GM20000 (cell line): ENCODE measurements at places on chromosomes 7 and 10.

DNA sequence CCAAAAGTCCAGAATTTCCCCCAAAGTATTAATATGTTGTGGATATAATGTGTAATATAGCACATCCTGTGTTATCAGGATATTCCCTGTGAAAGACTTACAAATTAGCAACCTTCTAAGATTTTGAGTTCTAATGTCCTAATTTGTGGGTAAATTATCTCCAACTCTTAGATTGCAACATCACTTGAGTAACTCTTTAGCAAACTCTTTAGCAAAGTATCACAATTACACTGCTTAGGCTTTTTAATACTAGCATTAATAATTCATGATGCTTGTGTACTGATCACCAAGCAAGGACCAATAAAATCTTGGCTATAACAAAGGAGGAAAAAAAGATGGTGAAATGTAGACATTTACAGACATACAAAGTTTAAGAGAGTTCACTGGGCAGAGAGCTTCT is 27.7 kb downstream of the HIP1 start:
- no peak for DNase-seq

DNA sequence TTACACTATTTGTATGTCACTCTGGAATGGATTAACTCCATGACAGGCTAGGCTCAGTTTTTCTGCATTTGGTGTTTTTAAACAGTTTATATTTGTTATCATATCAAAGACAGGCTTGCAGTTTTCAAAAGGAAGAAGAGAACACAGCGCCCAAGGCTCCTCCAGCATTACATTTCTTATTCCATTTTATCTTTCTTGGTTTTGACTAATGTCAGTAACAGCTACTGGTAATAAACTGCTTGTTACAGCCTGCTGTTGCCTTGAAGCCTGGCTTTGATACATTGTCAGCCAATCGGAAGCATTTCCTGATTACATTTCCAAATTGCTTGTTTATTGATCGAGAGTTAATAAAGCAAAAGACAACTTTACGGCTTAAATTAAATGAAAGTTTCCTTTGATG is 166.0 kb upstream of the MDFIC start:
- no peak for DNase-seq

- no peak for DNase-seq
These were observed 83.7 kb downstream of the VPS50 start for GRCh38 chr7:93315896-93316295.

GRCh38 chr7:148083448-148083847 is 507.1 kb upstream of the C7orf33 start:
- no peak for DNase-seq

DNA sequence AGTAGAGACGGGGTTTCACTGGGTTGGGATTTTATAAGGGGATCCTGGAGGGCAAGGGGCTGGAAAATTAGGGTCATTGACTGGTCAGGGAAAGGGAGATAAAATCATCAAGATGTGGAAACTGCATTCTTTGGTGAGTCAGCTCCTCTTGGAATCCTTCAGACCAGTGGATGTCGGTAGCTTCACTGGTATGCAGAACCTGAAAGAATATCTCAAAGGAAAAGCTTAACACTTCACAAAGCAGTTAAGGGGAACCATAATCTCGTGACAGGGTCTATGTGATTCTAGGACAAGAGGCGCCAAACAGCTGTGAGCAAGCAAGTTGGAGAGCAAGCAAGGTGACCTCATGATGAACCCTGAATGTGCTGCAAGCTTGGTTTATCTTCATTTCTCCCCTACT is 634.7 kb upstream of the AUTS2 start:
- DNase-seq, result no peak

DNA sequence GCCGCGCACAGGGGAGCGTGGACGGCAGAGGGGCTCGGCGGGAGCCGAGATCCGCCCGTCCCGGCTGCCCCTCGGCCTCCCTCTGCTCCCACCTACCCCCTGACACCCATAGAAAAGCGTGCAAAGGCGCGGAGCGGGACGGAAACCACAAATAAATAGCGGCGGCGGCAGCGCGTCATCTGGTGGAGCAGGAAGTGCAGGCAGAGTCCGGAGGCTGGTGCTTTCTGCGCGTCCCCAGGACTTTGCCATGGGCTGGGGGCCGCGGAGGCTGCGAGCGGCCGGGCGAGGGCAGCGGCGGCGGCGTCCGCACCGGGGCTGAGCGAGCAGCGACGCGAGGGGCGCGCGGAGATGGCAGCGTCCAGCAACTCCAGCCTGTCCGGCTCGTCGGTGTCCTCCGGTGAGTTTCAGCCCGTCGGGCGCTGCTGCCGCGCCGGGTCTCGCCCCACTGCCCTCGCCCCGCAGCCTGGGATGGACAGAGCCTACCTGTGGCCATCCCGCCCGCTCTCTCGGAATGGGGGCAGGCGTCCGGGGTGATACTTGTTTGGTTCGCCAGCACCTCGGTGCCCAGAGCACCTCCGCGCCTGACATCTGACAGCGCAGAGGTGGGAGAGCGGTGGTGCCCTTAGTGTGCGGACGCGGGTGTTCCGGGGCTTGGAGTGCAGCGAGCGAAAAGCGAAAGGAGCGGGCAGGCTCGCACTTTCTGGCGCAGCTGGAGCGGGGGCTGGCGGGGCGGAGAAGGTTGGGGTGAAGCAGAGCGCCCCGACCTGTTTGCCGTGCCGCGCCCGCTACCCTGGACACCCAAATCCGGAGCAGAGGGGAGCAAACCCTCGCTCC is at the start of gene CHN2:
Gene CHN2, plus strand, starts transcription at position 182 of the 834 bp plus-strand sequence.
- DNase-seq, result peak; percentile 43

DNA sequence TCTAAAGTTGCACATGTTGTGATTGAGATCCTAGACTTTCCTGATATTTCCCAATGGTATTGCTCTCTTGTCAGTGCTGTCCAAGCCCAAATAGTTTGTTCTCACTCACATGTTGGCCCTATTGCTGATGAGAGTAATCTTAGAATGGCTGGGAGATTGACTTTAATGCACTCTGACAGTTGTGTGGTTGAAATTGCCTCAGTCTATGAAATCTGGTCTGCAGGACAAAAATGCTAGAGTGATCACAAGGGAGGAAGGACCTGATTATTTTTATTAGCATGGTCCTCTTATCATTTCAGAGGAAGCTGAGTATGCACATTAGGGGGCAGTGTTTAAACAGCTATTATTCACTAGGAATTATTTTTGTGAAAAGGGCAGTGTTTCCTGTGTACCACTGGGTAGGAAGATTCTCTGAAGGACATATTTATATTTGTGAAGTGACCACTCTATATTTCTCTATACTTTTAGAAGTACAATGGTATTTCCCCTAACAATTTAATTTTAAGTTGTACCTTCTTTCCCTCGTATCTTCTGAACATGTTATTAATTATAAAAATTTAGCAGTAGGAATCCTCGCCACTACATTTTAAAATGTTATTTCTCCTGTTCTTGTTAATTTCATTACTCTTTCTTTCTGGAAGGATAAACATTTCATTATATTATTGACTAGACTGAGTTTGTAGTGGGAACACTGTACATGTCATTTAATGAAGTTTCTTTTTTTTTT is 64.4 kb downstream of the SUGCT start:
- no peak for DNase-seq

GRCh38 chr10:25174461-25175230 is at the start of gene GPR158:
Gene GPR158 (plus strand): TSS chr10:25175001. CDS start chr10:25175421, 420 bp downstream.
- peak; percentile 75 for DNase-seq

DNA sequence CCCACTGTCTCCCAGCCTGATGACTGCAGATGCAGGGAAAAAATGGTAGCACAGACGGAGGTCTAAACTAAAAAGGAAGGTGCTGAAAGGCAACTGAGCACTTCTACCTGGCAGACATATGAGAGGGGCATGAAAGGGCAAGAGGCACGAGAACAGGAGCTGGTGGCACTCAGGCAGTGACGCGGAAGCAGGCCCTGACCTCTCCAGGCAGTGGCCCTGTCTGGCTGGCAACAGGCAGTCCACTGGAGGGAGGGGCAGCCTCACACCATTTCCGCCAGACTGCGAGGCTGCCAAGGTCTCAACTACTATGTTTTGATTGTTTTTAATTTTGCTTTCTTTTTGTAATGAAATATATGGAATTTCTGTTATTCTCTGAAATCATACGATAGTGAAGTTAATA is 23.3 kb downstream of the VSTM2A start:
- no peak for DNase-seq

- DNase-seq, result no peak
These were observed 58.6 kb downstream of the ZMIZ1 start for GRCh38 chr10:79127151-79127961.

GRCh38 chr10:74755273-74755672 is 71.1 kb upstream of the KAT6B start:
- no peak for DNase-seq

DNA sequence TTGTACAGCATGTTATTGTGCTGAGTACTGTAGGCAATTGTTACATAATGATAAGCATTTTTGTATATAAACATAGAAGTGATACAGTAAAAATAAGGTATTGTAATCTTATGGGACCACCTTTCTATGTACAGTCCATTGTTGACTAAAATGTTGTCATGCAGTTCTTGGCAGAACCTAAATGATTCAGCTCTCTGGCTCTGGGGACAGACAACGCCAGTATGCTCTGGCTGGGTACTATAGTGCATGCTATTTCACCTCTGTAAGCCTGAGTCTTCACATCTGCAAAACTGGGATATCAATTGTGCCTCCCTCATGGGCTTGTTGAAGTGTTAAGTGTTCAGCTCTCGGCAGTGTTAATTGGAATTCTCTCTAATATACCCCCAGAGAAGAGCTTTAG is 674.3 kb downstream of the INHBA start:
- DNase-seq, result no peak

GRCh38 chr7:116553168-116553964 is 28.5 kb downstream of the CAV1 start:
- DNase-seq, result no peak

DNA sequence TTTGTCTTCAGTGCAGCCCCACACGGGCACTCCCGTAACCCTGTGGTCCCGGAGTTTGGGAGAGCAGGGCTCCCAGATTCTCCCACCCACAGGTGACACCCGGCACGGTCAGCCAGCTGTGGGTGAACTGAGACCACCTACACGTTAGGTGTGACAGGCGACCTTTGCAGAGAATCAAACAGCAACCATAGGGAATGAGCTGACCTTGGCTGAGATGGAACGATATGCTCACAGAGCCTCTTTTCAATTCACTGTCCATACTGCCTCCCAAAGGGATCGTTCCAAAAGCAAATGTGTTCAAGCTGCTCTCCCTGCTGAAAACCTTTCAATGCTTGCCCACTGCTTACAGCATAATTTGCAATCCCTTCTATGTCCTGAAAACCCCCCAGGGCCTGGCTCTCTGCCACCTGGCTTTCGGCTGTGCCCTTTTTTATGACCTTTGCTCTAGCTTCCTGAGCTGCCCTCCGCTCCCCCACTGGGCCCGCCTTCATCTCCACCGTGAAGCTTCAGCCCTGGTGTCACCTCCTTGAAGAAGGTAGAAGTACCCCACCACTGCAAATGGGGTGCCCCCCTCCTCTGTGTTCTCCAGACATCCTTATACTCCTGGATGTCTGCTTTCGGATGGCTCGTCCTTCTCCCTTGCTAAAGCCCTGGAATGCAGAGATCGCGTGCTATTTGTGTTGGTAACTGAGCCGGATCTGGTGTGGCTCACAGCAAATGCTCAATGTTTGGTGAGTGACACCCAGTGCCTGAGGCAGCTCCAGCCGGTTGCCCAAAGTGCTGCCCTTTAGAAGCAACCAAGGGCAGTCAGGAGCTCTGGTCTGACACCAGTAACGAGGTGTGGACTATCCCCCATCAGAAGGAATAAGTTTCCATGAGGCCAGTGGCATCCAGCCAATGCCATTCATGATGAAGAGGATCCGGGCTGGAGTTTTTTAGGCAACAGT is 90.4 kb downstream of the KIAA1549 start:
- DNase-seq, result no peak

- no peak for DNase-seq
These were observed 42.8 kb upstream of the SEPHS1 start for GRCh38 chr10:13390604-13391522.

DNA sequence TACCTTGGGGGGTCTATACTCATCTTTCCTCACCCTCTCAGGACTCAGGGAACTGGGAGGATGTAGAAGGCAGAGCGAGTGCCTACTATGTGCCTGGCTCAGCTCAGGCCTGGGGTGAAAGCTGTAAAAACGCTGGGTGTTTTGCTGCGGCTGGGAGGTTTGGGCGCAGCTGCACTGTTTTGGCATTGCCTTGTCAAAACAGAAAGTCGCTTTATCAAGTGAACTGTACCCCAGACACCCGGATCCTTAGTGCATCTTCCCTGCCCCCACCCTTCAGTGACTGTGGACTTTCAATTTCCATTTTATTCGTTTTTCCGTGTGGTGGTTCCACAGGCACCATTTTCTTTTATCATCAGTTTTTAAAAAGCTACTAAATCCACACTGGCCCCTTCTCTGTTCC is 86.7 kb upstream of the ZNF716 start:
- no peak for DNase-seq

GRCh38 chr7:155208681-155209477 is 88.8 kb upstream of the INSIG1 start:
- DNase-seq, result no peak

DNA sequence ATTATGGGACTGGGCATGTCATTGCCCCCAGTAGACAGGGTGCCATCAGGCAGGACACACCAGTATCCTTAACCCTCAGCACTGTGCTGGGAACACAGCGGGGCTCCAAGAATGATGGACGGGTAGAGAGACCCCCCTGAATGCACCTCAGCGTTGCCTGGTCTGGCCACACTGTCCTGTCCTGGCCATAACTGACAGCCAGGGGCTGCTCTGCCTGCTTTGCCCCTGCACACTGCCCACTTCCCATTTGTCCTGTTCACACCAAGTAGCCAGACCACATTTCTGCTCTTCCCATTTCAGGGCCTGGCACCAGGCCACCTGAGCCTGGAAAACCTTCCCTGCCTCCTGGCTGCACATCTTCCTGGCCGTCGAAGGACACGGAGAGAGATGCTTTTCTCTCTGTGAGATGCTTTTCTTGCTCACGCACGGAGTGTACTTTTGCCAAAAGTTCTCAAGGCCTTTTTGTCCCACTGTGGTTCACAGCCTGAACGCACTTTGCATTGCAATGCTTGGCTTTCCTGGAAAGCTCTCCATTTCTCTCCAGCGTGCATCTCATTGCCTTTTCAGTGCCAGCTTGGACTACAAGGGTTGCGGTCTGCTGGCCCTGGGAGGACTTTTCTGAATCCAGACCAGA is 131.0 kb upstream of the EEPD1 start:
- DNase-seq, result no peak

DNA sequence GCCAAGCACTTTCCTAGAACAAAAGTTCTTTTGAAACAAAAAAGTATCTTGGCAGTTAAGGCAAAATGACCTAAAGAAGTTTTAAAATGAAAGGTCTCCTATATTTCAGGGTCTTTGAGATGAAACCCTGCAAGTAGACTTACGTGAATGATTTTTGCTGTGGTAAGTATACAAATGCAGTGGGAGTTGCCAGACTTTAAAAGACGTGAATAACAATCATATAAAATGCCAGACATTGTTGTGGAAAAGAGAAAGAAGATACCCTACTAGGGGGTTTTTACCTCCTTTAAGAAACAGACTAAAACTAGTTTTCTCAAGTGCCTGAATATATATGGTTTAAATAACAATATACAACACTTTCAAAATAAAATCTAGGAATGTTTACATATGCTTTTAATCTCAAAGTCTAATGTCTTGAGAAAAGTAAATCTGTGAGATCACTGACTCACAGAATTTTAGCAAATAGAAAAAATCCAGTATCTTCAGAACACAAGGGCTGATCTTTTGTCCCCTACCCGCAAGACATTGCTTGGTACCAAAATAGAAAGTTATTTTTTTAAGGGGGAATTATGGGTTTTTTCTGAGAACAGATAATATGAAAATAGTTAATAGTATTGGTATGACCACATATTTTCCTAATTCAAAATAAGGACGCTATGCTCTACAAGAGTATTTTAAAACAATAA is 29.5 kb downstream of the LRRC17 start:
- DNase-seq, result no peak
